ENCODE measurements at places on chromosomes 13 and 19.
A peak's percentile ranks its signal among the peaks of the same experiment; 100 is the strongest.

DNA sequence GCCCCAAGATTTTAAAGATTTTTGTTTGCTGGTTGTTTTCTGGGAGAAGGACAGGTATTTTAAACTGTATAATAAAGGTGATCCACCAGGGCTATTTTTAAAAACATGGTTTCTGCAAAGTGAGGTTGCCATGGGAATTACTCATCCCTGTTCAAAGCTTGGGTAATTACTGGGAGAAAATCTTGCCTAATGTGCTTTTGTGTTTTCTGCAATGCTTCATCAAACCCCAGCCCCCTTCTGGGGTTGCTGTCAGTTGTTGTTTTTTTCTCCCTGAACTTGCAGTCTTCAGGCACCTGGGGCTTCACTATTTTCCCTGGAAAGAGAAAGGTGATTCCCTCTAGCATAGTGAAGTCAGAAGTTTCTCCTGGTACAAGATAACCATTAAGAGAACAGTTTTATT is 277.2 kb downstream of the NALCN start:
- no peak for DNase-seq

- no peak for DNase-seq
These were observed 6.0 kb upstream of the SCEL start for GRCh38 chr13:77529501-77529840.

DNA sequence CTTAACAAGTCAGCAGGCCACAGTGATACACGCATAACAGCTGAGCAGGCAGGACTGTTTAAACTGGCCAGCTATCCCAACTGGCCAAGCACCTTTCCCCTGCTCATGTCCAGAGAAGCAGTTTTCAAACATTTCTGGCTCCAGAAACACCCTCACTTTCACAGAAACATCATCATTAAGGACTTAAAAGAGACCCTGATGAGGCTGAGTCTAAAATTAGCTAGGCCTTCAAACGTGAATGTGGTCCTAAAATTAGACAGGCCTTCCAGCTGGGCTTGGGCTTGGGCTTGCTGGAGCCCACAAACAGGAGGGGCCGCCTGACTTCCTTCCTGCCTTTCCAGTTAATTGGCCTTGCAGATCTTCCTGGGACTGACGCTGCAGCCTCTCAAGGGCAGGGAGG is 334.2 kb downstream of the DNAJC15 start:
- DNase-seq = no peak

DNA sequence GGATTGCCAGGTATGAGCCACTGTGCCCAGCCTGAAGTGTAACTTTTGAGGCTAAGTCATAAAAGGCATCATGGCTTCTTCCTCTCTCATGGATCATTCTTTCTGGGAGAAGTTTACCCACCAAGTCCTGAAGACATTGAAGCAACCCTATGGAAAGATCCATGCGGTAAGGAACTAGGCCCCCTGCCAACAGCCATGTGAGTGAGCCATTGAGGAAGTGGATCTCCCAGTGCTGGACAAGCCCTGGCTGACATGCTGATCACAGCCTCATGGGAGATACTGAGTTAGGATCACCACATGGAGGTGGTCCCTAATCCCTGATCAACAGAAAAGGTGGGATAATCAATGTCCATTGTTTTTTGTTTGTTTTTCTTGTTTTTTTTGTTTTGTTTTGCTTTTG is 3.3 kb upstream of the NUDT19 start:
- no peak for DNase-seq

DNA sequence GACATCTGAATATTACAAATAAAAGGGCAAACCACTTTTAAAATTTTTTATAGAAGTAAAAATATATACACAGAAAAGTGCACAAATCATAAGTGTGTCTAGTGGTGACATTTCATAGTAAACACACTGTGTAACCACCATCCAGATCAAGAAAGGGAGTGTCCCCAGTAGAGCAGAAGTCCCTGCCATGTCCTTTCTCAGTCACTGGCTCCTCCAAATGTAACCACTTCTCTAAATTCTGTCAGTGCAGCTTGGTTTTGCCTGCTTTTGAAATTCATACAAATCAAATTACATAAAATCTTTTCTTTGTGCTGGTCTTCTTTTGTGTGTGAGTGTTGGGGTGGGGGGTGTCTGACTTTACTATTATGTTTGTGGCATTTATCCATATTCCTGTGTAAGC is 116.5 kb downstream of the RBM26 start:
- DNase-seq = no peak

DNA sequence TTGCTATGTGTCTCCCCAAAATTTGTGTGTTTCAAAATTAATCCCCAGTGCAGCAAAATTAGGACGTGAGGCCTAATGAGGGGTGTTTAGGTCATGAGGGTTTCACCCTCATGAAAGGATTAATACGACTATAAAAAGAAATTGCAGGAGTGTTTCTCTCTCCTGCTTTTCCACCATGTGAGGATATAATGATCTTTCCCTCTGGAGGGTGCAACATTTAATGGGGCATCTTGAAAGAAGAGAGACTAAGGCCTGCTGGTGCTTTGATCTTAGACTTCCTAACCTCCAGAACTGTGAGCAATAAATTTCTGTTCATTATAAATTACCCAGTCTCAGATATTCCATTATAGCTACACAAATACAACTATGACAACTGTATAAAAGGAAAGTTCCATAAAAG is 183.2 kb downstream of the MYO16 start:
- DNase-seq = no peak

DNA sequence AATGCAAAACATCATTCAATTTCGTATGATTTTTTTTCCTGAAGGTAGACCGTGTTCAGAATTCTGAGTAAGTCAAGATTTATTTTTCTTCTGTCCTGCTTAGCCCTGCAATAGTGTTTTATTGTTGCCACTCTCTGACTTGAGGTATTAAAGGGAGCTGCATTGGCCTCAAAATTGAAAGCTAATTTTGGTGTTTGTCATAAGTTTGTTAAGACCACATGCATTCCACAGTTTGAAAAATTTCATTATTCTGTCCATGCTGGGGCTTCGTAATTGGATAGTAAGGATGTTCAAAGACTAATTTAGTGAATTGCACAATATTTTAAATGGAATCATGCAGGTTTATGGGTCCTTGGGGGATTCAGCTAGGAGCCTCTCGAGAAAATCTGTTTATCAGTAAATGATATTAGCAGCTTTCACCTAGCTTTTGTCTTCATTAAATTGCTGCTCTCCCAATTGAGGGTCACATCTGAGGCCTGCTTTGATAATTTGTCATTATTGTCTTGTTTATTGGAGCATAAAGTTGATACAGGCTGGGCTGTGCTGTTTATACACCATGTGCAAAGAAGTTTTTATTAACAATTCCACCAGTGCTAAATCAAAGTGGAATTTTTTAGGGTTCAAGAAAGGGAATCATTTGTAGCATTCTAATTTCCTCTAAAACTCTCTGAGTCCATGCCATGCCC is 339.8 kb upstream of the OBI1 start:
- no peak for DNase-seq

GRCh38 chr19:31387717-31388301 is 38.6 kb upstream of the TSHZ3 start:
- no peak for DNase-seq

GRCh38 chr19:39542206-39542605 is 2.2 kb upstream of the EID2 start:
- DNase-seq = no peak

GRCh38 chr19:30692879-30693503 is 320.8 kb downstream of the ZNF536 start:
- DNase-seq = no peak

GRCh38 chr19:21508198-21508597 is 2.8 kb downstream of the ZNF429 start:
- DNase-seq = no peak

GRCh38 chr13:99176309-99177276 is 24.1 kb upstream of the UBAC2 start:
- peak; percentile 69 for DNase-seq

DNA sequence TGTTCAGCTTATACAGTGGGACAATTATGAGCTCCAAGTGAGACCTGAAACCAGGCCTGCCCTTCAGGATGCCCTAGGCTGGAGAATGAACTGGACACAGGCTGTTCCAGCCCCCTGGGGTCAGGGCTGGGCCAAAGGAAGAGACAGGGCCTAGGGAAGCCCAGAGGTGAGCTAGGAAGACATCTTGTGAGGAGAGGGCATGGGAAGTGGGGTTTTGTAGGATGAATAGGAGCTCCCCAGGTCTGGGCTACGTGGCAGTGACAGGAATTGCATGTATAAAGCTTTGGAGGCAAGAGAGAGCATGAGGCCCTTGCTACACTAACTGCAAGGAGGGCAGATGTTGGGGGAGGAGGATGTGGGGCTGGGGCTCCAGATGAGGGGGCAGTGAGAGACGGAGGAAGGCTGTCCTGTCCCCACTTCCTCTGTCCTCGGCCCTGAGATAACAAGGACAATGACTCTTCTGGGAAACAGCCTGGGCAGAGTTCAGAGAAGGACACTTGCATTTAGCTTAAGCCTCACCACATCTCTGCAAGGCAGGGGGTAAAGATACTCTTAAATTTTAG is 1.5 kb upstream of the TBXA2R start:
- DNase-seq = no peak

DNA sequence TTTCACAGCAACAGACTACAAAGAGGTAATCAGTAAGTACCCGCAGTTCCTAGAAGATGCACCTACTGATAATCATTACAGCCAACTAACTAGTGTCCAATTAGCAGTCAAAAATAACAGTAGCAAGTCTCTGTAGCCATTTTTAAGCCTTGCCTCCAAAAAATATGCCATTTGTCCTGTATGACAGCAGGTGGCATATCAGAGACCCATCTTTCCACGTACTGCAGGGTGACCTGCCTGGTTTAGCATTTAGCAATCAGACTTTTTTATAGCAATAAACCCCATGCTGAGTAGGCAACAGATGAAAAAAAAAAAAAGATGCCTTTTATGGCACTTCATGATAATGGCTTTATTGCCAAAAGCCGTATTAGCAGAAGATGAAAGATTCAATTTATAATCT is 155.3 kb upstream of the LSM14A start:
- no peak for DNase-seq

DNA sequence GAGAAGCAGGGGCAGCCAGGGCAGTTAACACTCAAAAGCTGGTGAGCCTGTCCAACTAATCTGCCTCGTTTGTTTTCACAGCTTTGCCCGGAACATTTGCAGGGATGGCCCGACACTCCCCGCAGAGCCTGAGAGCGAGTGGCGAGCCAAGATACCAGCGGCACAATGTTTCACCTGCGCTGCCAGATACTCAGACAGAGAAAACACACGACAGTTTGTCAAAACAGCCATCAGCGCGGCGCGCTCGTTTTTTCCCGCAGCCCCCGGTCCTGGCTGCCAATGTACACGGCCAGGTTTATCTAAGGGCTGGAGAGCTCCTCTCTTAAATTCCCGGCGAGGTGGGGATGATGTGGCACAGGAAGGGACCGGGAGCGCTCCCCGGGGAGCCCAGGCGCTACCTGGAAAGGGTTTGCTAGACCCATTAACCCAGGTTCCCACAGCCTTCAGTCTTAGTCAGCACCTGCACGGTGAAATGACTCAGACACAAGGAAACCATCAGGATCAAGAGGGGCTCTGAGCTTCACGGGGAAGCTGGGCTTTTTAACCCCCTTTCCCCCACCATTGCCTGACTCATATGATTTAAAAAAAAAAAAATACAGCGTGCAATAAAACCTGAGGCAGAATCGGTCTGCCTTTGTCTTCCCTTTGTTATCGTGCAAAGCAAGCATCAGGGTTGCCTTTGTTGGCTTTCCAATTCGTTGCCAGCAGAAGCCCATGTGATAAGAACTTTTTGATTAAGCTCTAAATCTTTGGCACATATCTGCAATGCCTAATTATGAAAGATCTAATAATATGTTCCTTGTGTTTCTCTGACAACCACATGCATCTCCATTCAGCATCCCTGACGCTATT is 186.2 kb downstream of the EFNB2 start:
- DNase-seq = no peak

- peak; percentile 69 for DNase-seq
These were observed 2.3 kb downstream of the SPACA4 start for GRCh38 chr19:48608798-48609263.

DNA sequence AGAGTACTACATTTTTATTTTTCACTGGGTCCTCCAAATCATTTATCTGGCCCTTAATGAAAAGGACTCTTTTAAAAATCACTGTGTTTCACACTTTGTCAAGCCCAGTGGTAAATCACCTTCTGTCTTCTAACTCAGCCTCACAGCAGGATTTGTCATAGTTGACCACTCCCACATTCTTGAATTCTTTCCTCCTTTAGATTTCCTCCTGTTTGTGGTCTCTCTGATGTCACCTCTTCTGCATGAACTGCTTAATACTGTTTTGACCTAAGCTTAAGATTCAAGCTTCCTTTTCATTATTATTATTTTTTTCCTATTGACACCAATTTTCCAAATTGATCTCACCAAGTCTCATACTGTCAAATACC is 899.8 kb upstream of the MIR17HG start:
- DNase-seq = no peak

GRCh38 chr13:81637457-81637856 is 1296.5 kb upstream of the SPRY2 start:
- DNase-seq = no peak

- no peak for DNase-seq
These were observed 18.6 kb upstream of the TNFAIP8L1 start for GRCh38 chr19:4620675-4621074.

DNA sequence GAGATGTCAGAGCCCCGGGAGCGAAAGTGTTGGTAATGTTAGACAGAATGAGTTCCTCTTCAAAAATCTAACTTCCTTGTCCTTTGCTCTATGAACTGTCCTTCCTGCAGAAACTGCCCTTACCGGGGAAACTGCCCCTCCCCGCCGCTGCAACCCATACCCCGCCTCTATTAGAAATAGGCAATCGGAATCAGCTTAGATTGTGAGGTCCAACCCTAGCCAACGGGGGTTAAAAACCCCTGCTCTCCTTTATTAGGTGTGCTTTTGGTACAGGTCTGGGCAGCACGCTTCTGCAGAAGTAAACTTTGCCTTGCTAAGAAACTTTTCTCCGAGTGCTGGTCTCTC is 11.5 kb upstream of the CAPNS1 start:
- no peak for DNase-seq

GRCh38 chr19:17322854-17323253 is 11.8 kb downstream of the ANO8 start:
- DNase-seq = no peak

DNA sequence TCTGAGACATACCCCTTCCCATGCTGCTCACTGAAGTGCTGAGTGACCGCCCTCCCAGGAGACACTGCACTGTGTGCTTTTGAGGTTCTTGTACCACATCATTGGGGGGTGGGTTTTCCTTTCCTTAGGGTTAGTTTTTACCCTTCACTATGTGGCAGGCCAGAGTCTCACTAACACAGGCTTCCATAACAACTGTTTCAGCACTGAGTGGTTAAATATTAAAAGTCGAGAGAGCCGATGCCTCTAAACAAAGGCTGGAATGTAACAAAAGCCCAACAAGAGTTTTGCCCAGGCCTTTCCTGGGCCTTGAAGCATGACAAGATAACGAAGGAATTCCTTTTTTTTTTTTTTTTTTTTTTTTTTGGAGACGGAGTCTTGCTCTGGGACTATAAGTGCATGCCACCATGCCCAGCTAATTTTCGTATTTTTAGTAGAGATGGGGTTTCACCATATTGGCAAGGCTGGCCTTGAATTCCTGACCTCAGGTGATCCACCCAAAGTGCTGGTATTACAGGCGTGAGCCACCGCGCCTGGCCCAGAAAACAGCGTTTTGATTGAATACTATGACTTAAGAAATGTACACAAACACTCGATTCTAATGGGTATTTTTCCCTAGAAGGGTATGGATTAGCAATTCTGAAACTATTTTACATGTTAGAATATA is 46.5 kb downstream of the ZNF823 start:
- no peak for DNase-seq

- DNase-seq = no peak
These were observed 4.0 kb downstream of the LENG9 start for GRCh38 chr19:54459282-54460229.
